Liver (tissue), 10 donors: ENCODE measurements at places on chromosomes 5 and 9. TPM values are rescaled to one million over a fixed set of nuclear protein-coding genes. Genes with fewer than 3 reads are reported as not detected.

DNA sequence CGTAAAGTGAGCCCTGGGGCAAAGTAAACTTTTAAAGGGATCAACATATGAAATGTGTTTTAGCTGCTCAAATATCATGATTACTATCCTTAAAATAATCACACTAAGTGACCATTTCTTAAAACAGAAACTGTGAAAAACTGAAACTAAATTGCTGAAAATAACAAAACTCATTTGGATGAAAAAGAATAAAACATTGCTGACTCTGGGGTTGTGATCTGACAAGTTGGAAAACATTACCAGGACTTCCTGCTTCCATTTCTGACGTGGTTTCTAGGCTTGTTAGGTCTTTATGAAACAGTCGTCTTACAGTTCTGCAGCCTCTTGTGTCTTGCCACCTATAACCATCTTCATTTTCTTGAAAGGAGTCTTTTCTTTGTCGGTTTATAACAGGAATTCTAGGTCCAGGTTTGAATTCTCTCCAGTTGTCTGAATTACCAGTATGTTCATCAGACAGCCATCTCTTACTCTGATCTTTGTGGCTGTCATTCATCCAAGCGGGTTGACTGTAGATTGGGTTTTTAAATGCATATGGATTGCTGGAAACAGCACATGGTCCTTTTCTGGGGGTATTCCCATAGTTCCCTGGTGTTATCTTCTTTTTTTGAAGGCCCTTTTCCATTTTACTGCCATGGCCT is 1.7 kb downstream of the TUT7 start:
- H3K27me3 ChIP-seq = no peaks in the 10 kb centered on the region
- no peak for DNase-seq
- peaks cover 2% of the 10 kb centered on the region for H3K36me3 ChIP-seq
- peak overlapping the region; percentile 93 for H3K27ac ChIP-seq

GRCh38 chr5:152290181-152290580 is 114.9 kb downstream of the NMUR2 start:
- no peak overlapping the region for H3K27ac ChIP-seq
- no peaks in the 10 kb centered on the region for H3K4me1 ChIP-seq
- DNase-seq = no peak
- no peaks in the 10 kb centered on the region for H3K27me3 ChIP-seq
- no peak overlapping the region for H3K4me3 ChIP-seq
- no peaks in the 10 kb centered on the region for H3K36me3 ChIP-seq

- H3K4me3 ChIP-seq = no peak overlapping the region
- no peak overlapping the region for H3K27ac ChIP-seq
- no peaks in the 10 kb centered on the region for H3K36me3 ChIP-seq
- no peaks in the 10 kb centered on the region for H3K27me3 ChIP-seq
Observed at GRCh38 chr5:73388740-73389139, 59.8 kb downstream of the FOXD1 start.

- no peaks in the 10 kb centered on the region for H3K36me3 ChIP-seq
- no peak for DNase-seq
- H3K4me3 ChIP-seq = no peak overlapping the region
- no peaks in the 10 kb centered on the region for H3K4me1 ChIP-seq
- H3K27ac ChIP-seq = no peak overlapping the region
- no peaks in the 10 kb centered on the region for H3K27me3 ChIP-seq
Observed at GRCh38 chr5:137782984-137783536, 28.9 kb upstream of the HNRNPA0 start.

GRCh38 chr9:38662763-38663593 is 42.6 kb upstream of the ANKRD18A start:
- no peak overlapping the region for H3K27ac ChIP-seq
- H3K36me3 ChIP-seq = no peaks in the 10 kb centered on the region
- DNase-seq = no peak
- no peak overlapping the region for H3K4me3 ChIP-seq

- no peaks in the 10 kb centered on the region for H3K4me1 ChIP-seq
- DNase-seq = no peak
- no peaks in the 10 kb centered on the region for H3K27me3 ChIP-seq
- H3K36me3 ChIP-seq = no peaks in the 10 kb centered on the region
- no peak overlapping the region for H3K4me3 ChIP-seq
Observed at GRCh38 chr9:3035579-3036332, 191.9 kb upstream of the PUM3 start.

DNA sequence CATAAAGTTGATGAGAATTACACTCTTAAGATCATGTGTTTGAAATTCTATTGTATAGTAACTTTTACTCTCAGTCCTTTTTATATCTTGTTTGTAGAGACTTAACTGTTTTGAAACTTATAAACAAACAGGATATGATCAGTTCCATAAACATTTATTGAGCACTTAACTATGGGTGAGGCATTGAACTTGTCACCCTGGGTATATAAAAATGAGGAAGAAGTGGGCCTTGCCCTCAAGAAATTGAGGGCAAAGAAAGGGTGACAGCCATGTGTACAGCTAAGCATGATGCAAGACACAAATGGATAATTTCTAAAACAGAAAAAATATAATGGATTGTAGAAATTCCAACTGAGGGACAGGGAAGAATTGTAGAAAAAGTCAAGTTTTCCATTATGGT is 15.7 kb downstream of the UNC13B start:
- H3K27me3 ChIP-seq = no peaks in the 10 kb centered on the region
- no peaks in the 10 kb centered on the region for H3K36me3 ChIP-seq
- no peak overlapping the region for H3K4me3 ChIP-seq
- H3K27ac ChIP-seq = no peak overlapping the region

DNA sequence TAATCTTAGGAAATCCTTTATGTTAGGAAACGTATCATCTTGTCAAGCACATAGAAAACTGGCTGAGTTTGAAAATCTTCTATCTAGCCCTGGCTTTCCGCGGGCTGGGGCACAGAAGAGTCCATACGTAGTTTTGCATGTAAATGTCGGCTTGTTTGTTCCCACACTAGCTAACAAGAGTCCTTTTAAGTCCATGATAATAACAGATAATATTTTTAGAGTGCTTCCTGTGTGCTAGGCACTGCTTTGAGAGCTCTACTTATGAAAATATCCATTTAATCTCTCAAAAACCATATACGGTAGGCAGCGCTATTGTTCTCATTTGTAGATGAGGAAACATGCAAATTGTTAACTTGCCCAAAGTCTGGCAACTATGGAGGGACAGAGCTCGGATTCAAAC is 40.5 kb downstream of the FYB1 start:
- H3K27ac ChIP-seq = no peak overlapping the region
- no peak for DNase-seq
- no peaks in the 10 kb centered on the region for H3K4me1 ChIP-seq
- H3K27me3 ChIP-seq = no peaks in the 10 kb centered on the region
- no peak overlapping the region for H3K4me3 ChIP-seq
- no peaks in the 10 kb centered on the region for H3K36me3 ChIP-seq

Gene IL9
- polyA plus RNA-seq = not detected
